ENCODE measurements at places on chromosomes 2 and 18. TPM values are rescaled to one million over a fixed set of nuclear protein-coding genes. Genes with fewer than 3 reads are reported as not detected.

DNA sequence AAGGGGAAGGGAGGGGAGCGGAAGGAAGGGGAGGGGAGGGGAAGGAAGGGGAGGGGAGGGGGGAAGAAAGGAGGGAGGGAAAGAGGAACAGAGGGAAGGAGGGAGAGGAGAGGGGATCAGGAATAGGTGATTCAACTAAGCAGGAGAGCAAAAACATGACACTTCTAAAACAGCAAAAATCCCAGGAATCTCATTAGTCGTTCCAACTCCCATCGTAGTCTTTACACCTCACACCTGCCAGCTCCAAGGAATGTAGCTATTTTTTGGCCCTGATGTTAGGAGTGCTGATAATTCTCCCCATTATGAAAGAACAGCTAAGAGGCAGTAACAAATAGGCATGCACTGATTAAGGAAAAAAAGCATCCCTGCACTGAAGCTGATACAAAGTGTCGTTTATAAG, 709.9 kb upstream of the PKDCC start:
- no peak for DNase-seq

Gene IHH
- not detected for total RNA-seq

Gene HRH4
- not detected for total RNA-seq

DNA sequence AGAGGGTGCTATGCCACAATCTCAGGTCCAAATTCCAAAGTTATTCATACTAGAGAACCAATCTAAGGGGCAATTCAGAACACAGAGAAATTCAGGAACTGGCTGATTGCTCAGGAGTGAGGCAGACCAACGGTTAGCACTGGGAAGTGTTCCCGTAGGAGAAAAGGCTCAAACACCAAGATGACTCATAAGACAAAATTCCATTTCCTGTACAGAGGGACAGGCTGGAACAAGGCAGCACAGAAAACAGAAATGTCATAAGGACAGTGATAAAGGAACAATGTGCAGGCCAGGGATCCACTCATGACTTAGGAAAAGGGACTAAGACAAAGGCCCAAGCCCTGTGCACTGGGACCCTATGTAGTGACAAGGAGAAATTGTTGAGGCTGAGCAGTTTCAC, 54.2 kb downstream of the PDE1A start:
- no peak for DNase-seq

Gene SEPTIN10
- 65.0 TPM for total RNA-seq

Gene ANXA4
- 37.8 TPM for total RNA-seq

GRCh38 chr2:117818921-117819320, 4.4 kb downstream of the DDX18 start:
- DNase-seq, result no peak

DNA sequence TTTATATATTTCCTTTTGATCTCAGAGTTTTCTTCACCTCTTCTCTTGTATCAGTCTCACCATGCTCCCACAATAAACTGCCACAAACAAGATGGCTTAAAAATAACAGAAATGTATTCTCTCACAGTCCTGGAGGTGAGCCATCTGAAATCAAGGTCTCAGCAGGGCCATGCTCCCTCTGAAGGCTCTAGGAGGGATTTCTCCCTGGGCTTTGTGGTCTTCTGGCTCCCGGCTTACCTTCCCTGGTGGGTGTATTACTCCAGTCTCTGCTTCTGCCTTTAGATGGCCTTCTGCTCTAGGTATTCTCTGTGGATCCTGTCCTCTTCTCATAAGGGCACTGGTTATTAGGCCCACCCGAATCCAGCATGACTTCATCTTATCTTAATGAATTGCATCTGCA, 994.7 kb upstream of the POU3F3 start:
- DNase-seq, result no peak

- no peak for DNase-seq
These were observed 3.7 kb downstream of the FAM98A start for GRCh38 chr2:33595385-33595784.

DNA sequence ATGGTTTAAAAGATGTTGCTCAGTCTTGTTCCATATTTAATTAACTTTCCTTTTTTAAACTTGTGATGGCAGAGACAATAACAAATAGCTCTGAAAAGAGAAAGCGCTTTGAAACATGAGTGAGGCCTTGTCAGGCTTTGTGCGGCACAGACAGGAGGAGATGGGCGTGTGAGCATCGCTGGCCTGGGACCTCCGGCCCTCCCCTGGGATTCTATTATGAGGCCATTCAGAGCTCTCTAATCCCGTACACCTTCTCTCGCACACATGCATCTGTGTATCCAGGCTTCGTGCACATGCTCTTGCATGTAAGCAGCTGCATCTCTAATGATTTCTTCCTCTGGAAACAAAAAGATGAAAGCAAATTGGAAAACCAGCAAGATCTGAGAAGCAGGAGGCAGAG, 313.7 kb downstream of the ZNF521 start:
- DNase-seq, result no peak

DNA sequence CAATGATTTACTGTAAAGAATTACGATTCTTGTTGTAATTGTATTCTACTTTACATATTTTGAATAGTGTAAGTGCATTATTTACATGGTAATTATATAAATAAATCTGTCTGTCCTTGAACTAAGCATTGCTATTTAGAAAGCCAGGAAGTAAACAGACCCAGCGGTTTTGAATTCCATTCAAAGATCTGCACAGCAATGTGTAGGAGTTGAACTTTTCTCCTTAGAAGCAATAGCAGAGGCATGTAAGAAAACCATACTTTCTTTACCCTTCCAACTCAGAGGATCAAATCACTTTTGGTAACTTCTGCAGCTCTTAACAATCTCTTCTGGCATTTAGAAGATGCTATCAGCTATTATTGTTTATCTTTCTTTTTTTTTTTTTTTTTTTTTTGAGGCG, 109.2 kb upstream of the VRK2 start:
- no peak for DNase-seq

- DNase-seq, result no peak
These were observed 50.0 kb upstream of the FAHD2A start for GRCh38 chr2:95352310-95353054.

GRCh38 chr2:191905336-191905735, 58.4 kb upstream of the CAVIN2 start:
- DNase-seq, result no peak

DNA sequence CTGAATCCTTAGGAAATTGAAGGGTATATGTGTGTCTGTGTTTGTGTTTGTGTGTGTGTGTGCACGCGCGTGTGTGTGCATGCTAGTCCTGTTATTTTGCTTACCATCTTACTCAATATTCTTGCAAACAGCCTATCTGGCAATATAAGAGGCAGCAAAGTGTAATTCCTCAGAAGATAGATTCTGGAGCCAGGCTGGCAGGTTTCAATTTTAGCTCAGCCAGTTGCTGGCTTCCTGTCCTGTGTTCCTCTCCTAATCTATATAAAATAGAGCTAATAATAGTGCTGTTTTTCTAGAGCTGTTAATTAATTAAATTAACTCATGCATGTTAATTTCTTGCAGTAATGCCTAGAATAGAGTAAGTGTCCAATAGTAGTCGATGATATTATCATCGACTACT, 256.2 kb downstream of the PIK3C3 start:
- DNase-seq, result no peak

DNA sequence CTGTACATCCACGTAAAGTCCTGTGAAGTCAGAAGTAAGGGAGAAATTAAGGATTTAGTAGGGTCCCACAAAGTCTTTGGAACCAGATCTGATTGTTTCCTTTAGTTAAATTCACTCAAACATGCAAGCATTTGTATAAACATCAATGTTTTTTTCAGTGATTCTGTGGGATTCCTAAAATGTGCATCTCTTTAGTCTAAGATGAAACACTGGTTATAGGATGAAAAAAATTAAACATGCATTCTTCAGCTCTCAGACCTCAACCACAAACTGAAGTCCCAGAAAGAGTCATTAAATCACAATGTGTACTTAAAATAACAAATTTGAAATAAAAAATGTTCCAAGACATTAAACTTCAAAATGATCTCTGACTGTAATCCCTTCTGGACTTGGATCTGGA, 76.5 kb upstream of the APCDD1 start:
- no peak for DNase-seq

Gene DRC1
- total RNA-seq, result not detected

Gene UCN
- 2.7 TPM for total RNA-seq

DNA sequence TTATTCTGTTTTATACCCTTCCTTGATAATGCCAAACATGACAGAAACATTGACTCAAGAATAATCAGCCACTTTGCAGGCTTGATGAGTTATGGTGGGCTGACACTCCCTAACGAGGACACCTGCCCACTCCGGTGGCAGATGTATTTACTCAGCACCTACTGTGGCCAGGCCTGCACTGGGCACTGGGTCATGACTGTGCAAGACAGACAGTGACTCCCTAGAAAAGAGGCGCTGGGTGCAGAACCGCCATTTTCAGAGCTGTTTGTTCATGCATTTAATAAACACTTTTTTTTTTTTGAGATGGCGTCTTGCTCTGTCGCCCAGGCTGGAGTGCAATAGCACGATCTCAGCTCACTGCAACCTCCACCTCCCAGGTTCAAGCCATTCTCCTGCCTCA, 32.5 kb downstream of the SNED1 start:
- DNase-seq, result no peak

- DNase-seq, result no peak
These were observed 6.3 kb downstream of the NMS start for GRCh38 chr2:100476606-100477005.

DNA sequence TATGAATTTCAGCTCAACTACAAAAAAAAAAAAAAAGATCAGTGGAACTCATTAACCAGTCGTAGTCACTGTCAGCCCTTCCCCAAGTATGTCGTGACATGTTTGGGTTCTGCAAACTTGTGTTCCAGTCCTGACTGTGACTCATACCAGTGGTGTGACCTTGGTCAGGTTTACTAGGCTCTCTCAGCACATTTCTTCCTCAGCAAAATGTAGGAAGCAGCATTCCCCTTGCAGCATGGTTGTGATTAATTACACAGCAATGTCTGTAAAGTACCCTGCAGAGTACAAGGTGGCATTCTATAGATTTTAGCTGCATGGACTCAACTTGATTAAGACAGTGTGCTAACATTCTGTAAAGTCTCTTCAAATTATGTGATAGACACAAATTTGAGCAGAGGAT, 156.9 kb downstream of the LAMA1 start:
- no peak for DNase-seq

Gene SP5
- not detected for total RNA-seq

DNA sequence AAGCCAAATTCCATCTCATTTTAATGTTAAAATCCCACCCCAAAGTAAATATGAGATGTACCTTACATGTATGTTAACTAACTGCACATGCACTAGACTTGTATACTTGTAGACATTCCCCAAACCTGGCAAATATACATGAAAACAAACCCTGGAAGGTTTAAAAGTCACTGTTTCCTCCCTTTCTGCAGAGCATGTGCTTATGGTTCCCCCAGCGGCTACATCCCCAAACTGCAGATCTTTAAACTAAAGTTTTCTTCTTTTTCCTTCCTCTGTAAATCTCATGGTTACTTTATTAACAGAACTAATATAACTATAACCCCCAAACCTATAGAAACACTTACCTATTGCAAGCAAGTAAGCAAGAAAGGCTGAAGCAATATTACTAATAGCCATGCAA, 731.5 kb downstream of the LRP1B start:
- DNase-seq, result no peak

Gene HYCC2
- total RNA-seq, result 27.0 TPM

Gene SRD5A2
- total RNA-seq, result not detected

DNA sequence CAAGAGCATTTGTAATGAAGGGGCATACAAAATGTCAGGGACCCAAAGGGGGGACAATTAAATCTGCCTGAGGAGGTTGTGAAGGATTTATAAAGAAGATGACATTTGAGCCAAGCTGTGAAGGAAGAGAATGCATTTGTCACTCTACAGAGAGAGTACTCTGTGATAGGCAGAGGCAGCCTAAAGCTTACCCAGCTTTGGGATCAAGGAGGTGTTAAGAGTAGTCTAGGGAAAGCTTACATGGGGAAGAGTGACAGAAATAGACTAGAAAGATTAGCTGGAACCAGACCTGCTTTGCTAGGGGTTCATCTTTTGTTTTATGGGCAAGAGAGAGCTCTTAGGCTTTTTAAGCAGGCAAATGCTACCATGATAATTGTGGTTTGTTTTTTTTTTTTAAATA, 169.1 kb upstream of the CYP26B1 start:
- no peak for DNase-seq

DNA sequence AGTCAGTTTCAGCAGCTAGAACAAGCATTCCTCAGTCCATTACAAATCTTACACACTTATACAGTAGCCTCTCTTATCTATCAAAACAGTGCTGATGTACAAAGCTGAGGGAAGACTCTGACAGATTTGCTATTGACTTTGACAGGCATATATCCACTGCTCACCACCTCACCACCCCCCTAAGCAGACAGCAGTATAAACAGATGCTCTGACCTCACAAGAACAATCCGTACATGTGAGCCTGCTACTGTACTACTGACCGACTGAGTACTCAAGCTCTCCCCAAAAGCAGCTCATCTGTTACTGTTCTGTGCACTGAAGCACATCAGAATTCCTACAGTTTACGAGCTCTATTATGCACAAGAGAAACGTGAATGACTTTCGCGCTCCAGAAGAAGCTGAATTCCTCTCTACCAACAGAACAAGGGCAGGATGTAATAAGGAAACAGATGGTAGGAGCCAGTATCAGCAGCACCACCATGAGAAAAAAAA, 95.6 kb upstream of the PDE1A start:
- DNase-seq, result no peak

- DNase-seq, result no peak
These were observed 47.9 kb downstream of the FER1L5 start for GRCh38 chr2:96690306-96691021.

GRCh38 chr18:24936691-24937090, 415.3 kb downstream of the ZNF521 start:
- DNase-seq, result no peak

DNA sequence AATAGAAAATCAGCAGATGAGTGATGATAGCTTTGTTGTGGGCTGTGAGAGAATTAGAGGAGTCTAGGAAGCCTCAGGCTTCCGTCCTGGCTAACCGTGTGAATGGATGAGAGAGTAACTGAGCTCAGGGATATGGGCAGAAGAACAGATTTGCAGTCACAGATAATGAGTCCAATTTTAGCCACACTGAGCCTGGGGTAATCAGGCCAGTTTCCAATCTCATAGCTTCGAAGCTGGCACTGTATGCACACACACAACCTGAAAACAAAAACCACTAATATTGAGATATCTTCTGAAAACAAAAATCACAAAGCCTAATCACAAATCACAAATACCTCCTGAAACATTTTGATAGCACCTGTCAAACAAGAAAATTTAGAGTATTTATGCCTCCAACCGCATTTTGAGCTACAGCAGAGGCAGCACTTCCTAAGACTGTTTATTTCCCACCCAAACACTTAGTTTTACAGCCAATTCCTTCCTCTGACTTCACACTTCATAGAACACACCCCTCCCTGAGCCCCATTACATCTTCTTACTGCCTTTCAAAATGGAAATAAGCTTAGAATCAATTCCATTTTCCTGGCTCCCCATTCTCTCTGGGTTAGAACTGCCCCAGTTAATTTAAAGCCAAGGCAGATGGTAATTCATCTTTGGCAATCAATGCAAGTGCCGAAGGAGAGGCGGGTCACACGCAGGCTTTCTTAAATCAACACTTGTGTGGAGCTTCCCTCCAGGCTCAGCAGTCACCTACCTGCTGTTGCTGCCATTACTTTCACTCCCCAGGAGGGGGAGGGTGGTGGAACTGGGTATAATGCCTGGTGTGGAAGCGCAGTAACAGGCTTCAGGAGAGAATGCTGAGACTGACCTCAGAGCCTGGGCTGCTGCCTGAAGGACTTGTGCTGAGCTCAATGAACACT, 18.9 kb downstream of the TTR start:
- no peak for DNase-seq

Gene CTNNA2
- total RNA-seq, result not detected

Measured in omental fat pad (tissue), 4 donors.